ENCODE measurements at places on chromosomes 4 and X. TPM values are rescaled to one million over a fixed set of nuclear protein-coding genes. Genes with fewer than 3 reads are reported as not detected.

DNA sequence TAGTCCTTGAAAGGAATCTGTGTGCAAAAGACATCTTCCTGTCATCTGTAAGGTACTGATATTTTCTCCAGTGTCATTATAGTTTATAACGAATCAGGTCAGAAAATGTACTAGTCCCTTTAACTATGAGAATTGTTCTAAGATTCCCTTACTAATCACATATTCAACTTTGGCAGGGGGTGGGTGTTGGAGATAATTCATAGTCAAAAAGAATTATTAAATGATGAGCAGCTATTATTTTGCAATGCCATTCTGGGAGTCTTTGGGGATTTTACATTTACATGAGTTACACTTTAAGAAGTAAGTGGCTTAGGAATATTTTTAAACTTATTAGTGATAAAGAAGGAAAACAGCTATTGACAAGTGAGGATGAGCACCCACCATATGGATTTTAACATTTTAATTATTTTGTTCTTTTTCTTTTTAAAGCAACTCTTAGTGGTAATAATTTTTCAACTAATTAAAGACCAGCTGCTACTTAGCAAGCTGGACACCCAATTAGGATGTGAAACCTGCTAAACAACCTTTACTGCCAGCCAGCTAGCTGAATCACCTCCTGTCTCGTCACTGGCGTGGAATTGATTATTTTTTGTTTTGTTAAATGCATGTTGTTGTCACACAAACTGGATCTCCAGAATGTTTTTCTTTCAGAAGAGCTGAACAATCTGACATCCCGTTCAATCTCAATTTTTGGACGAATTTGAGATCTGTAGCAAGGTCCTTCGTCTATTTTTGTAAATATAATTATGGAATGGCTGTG lies 219.2 kb downstream of the ARAP2 start:
- H3K4me3 ChIP-seq = no peak overlapping the region
- H3K27ac ChIP-seq = no peak overlapping the region
- H3K36me3 ChIP-seq = no peaks in the 10 kb centered on the region
- no peak for DNase-seq

DNA sequence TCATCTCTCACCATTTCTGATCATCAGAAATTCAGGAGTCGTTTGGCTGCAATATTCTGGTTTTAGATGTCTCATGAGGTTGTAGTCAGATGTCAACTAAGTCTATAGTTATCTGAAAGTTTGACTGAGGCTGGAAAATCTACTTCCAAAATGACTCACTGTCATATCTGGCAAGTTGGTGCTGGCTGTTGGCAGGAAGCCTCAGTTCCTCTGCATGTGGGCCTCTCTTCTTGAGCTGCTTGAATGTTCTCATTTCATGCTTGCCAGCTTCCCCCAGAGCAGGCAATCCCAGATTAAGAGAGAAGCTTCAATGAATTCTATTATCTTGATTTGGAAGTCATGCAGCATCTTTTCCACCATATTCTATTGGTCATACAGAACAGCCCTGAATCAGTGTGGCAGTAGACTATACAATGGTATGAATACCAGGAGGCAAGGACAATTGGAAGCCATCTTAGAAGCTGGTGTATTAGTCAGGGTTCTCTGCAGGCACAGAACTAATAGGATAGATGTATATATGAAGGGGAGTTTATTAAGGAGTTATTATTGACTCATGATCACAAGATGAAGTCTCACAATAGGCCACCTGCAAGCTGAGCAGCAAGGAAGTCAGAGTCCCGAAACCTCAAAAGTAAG lies 46.8 kb upstream of the ELF2 start:
- no peak for DNase-seq
- peaks cover 10% of the 10 kb centered on the region for H3K4me1 ChIP-seq
- H3K27me3 ChIP-seq = no peaks in the 10 kb centered on the region

DNA sequence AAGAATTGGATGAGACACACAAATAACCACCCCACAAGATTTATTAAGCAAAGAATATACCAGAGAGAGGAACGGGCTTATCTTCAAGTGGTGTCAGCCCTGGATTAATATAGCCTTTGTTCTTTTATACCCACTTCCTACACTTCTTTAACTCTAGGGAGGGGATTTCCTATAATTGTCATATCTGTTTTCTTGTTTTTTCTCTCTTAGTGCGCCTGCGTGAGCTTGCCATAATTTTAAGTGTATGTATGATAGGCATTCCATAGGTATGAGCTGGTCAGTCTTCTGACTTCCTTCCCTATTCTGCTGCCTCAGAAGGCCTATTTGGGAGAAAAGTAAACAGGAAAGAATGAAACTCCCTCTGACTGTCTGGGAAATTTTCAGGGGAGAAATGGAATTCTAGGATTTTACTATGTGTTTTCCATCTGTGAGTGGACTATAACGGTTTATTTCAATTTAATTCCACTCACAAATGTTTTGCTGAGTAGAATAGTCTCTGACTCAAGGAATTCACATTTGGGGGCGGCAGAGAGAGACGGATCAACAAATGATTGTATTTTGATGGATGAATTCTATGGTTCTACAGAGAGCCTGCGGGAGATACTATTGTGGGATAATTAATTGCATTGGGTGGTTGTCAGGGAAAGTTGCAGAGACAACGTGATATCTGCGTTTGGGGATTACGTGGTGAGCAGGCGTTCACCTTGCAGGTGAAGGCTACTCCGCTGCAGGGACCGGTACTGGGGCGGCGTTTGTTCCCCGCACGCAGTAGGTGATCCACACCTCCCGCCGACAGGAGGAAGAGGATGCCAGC lies 626 bp upstream of the CEP135 start:
- peak overlapping the region; percentile 83 for H3K4me3 ChIP-seq
- H3K27me3 ChIP-seq = no peaks in the 10 kb centered on the region
- H3K4me1 ChIP-seq = peaks cover 30% of the 10 kb centered on the region
- peaks cover 17% of the 10 kb centered on the region for H3K36me3 ChIP-seq

- H3K27ac ChIP-seq = no peak overlapping the region
- no peak for DNase-seq
- H3K36me3 ChIP-seq = no peaks in the 10 kb centered on the region
- H3K27me3 ChIP-seq = no peaks in the 10 kb centered on the region
- H3K4me1 ChIP-seq = no peaks in the 10 kb centered on the region
- no peak overlapping the region for H3K4me3 ChIP-seq
These were observed 1065.0 kb downstream of the NLGN4X start for GRCh38 chrX:5163663-5164062.

DNA sequence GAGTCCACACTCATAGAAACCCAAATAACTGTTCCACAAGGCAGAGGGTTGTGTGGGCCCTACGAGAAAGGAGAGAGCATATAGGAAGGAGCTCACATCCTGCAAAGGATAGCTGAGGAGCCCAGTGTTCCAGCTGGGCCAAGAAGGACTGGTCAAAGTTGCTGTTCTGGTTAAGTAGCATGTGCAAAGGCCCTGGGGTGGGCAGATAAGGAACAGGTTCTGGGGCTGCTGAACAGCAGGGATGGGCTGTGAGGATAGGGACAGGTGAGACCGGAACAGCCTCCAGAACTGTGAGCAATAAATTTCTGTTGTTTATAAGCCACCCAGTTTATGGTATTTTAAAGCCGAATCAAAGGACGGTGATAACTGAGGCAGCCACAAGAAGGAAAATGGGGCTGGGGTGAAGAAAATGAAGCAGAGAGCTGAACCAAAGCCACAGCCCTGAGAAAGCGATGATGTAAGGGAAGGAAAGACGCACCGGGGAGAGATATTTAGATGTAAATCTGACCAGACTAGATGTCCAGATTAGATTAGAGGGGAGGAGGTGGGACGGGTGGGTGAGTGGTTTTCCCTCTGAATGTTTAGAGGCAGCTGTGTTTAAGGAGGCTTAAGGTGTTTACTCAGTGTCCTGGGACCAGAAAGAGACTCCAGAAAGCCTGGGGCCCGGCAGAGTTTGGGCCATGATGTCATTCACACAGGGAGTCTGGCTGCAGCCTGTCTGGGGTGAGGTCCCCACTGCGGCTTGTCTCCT lies 180.8 kb upstream of the BCOR start:
- peaks cover 30% of the 10 kb centered on the region for H3K4me1 ChIP-seq
- DNase-seq = peak; percentile 37
- H3K36me3 ChIP-seq = no peaks in the 10 kb centered on the region
- peak overlapping the region; percentile 17 for H3K4me3 ChIP-seq

DNA sequence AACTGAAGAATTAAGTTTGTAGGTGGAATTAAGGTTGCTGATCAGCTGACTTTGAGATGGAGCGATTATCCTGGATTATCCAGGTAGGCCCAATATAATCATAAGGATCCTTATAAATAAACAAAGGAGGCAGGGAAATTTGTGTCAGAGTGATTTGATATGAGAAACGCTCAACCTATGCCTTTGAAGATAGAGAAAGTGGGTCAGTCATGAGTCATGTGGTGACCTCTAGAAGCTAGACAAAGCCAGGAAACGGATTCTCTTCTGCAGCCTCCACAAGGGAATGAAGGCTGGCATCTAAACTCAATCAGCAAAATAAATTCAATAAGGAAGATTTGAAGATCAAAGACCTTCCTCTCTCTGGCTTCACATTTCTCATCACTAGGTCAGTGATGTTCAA lies 41.5 kb upstream of the SMIM10 start:
- no peaks in the 10 kb centered on the region for H3K27me3 ChIP-seq
- DNase-seq = no peak
- H3K4me3 ChIP-seq = no peak overlapping the region
- H3K4me1 ChIP-seq = no peaks in the 10 kb centered on the region
- H3K36me3 ChIP-seq = no peaks in the 10 kb centered on the region

- no peak overlapping the region for H3K27ac ChIP-seq
- DNase-seq = no peak
- H3K27me3 ChIP-seq = no peaks in the 10 kb centered on the region
- H3K36me3 ChIP-seq = peaks cover 42% of the 10 kb centered on the region
These were observed 115.4 kb downstream of the AFAP1 start for GRCh38 chr4:7824218-7824617.

GRCh38 chr4:52423967-52424366 lies 235.1 kb downstream of the USP46 start:
- H3K4me3 ChIP-seq = no peak overlapping the region
- H3K27me3 ChIP-seq = no peaks in the 10 kb centered on the region
- no peak for DNase-seq
- no peak overlapping the region for H3K27ac ChIP-seq
- H3K4me1 ChIP-seq = no peaks in the 10 kb centered on the region

GRCh38 chr4:135122457-135122856 lies 920.9 kb upstream of the PABPC4L start:
- no peaks in the 10 kb centered on the region for H3K36me3 ChIP-seq
- no peak overlapping the region for H3K4me3 ChIP-seq
- H3K27ac ChIP-seq = no peak overlapping the region
- no peaks in the 10 kb centered on the region for H3K4me1 ChIP-seq

- H3K27ac ChIP-seq = no peak overlapping the region
- H3K36me3 ChIP-seq = no peaks in the 10 kb centered on the region
- H3K27me3 ChIP-seq = no peaks in the 10 kb centered on the region
- DNase-seq = no peak
- H3K4me3 ChIP-seq = no peak overlapping the region
These were observed 683.5 kb downstream of the TRIML1 start for GRCh38 chr4:188822698-188823097.

The CT45A9 gene
- total RNA-seq = not detected

The REST gene
- 44.5 TPM for total RNA-seq

The FGF13 gene
- total RNA-seq = not detected
